ENCODE measurements at places on chromosomes 3 and 15. TPM values are rescaled to one million over a fixed set of nuclear protein-coding genes. Genes with fewer than 3 reads are reported as not detected.

GRCh38 chr15:69082021-69082502 lies 67.6 kb downstream of the NOX5 start:
- no peak for DNase-seq

GRCh38 chr3:142963234-142963515 lies 299 bp downstream of the PAQR9 start:
- DNase-seq = no peak

GRCh38 chr3:127729556-127730056 lies 56.9 kb downstream of the ABTB1 start:
- DNase-seq = no peak

AMOTL2 gene
- total RNA-seq = 78.3 TPM

DNA sequence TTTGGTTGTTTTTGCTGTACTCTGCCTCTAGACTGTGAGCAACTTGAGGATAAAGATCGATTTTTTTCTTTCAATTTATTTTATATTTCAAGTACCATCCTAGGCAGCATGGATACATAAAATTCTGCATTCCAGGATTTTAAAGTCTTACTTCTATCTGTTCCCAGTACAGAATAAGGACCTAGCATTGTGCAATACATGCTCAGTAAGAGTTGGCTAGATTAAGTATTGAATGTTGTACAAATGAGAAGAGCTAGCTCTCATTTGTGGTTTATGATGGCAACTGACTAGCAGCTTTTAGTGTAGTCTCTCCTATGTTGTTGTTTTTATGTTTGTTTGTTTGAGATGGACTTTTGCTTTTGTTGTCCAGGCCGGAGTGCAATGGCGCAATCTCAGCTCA lies 222.7 kb downstream of the TP63 start:
- DNase-seq = no peak
